Activated naive CD4-positive, alpha-beta T cell (primary cell): ENCODE measurements at places on chromosomes 2 and 18.

DNA sequence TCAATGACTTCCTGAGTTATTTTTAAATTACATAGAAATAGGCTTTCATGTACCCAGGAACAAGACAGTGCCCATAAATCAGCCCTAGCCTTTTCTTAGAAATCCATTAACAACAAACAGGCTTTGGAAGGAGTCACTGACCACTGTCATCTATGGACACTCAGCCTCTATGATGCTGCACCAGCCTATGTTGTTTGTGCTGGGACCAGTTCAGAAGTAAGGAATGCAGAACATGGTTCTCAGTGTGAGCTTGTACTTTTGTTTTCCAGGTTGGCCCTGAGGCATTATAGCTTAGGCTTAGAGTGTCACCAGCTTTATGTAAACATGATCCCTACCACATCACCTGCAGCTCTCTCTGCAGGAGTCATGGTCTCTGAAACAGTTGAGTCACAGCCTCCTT is 335.7 kb upstream of the CDH7 start:
- no peak for DNase-seq

- no peak for DNase-seq
These were observed 176.5 kb downstream of the MREG start for GRCh38 chr2:215836881-215837280.

DNA sequence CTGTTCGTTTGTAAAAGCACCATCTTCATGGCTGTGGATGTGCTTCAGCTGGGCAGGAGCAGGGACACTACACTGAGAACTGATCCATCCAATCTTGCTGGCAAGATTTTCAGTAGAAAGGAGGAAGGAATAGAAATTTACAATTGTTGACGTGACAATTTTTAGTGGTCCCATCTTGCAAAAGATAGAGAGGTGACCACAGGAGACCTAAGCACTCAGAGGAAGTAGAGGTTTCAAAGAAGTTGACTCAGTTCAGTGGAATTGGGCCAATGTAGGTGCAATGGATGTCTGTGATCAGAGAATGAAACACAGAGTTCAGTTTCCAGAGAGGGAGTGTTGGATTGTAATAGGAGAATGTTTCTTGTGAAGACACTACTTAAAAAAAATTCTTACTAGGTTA is 1.4 kb downstream of the UGT1A5 start:
- DNase-seq, result no peak

DNA sequence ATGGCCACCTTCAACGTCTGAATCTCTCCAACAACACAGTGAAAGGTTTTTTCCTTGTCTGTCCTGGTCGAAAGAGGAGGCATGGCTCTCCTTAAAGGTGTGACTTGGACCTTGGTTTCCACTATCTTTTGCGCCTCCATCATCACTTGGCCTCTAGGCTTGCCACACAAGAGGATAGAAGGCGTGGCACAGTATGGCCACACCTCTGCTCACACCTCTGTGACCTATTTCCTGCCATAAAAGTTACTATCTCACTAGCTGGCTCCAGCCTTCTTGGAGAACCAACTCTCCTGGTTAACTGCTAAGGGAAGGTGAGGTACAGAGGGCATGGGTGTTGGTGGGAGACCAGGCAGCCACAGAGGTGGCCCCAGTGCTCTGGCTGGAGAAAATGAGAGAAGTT is 165.9 kb downstream of the UXS1 start:
- DNase-seq, result no peak

- DNase-seq, result no peak
These were observed 17.7 kb downstream of the POU3F3 start for GRCh38 chr2:104871649-104871971.

GRCh38 chr2:113973810-113974209 is 83.9 kb downstream of the ACTR3 start:
- no peak for DNase-seq

GRCh38 chr2:218999881-219000568 is 6.8 kb upstream of the CRYBA2 start:
- DNase-seq, result no peak

DNA sequence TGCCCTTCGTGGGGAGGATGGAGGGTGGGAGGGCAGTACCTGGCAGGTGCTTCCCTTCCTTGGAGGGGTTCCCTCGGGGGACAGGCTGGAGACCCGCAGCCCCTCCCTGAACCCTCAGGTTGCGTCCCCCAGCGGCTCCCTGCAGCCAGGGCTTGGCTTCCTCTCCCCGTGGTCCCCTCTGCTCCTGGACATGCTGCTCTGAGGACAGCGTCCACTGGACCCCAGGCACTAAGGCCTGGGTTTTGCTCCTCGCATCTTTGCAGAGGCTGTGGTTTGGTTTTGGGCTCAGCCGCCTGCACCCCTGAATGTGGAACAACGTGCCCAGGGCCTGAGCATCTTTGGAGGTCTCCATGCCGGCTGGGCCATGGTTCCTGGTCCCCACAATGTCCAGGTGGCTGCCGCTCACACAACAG is 133.5 kb downstream of the PTGR3 start:
- DNase-seq, result no peak

DNA sequence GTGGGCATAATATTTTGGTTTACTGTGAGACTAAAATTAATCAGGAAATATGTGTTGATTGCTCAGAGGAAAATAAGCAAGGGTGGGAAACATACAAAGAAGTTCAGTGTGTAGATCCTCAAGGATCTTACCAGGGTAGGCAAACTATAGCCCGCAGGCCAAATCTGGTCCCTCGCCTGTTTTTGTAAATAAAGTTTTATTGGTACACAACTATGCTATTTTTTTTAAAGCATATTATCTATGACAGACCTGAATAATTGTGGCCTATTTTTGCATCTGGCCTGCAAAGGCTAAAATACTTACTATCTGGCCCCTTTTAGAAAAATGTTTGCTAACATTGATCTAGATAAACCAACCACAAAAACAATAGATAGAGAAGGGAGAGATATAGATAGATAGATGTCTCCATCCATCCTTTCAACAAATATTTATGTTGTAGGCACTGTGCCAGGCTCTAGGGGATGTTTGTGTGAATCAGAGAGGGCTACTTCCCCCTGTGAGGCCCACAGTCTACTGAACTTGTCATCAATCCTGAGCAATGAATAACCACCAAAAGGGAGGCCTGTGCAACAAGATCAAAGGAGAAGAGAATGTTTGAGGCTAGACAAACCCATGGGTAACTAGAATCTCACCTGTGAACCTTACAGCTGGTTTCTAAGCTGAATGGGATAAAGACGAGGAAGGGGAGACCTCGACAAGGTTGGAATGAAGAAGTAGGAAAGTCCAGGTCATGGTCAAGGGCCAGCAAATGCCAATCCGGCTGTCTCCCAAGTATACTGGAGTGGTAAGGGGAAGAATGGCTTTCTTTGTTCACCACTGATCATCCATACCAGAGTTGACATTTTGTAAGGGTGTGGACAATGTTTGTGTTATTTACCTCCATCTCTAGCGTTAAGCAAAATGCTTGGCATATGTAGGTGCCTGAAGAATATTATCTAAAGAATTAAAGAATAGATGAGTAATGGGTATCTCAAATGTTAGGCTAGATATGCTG is 23.6 kb downstream of the ALPK2 start:
- no peak for DNase-seq
